Suppressor macrophage treated with lipopolysaccharide for 1 hour (primary cell): ENCODE measurements at places on chromosomes 7 and 10.
A peak's percentile ranks its signal among the peaks of the same experiment; 100 is the strongest.

- DNase-seq: peak; percentile 68
These were observed 23.3 kb downstream of the ADAP1 start for GRCh38 chr7:930975-931758.

GRCh38 chr10:32232378-32232777 lies 114.6 kb downstream of the EPC1 start:
- DNase-seq: no peak

DNA sequence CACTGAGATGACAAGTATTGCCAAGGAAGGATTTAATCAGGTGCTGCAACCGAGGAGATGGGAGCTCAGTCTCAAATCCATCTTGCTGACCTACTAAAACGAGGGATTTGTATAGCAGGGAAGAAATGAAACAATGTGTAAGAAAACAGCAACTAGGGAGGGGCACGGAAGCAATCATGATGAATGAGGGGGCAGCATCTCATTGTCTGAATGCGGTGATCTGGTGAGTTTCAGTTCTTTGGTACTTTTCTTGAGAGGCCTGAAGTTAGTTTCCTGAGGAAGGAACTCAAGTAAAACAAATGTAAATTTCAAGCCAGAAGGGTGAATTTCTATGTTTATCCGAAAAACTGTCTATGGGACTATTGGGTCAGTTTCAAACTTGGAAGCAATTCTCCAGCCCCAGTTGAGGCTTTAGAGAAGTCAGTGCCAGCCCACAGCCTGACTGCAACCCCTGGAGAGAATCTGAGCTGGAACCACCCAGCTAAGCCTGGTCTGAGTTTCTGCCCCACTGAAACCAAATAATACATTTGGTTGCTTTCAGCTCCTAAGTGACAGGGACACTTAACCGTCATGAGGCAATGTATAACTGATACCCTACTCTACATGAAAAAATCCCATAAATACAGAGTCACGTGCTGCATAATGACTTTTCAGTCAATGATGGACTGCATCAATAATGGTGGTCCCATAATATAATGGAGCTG lies 45.8 kb upstream of the TNS3 start:
- DNase-seq: no peak

DNA sequence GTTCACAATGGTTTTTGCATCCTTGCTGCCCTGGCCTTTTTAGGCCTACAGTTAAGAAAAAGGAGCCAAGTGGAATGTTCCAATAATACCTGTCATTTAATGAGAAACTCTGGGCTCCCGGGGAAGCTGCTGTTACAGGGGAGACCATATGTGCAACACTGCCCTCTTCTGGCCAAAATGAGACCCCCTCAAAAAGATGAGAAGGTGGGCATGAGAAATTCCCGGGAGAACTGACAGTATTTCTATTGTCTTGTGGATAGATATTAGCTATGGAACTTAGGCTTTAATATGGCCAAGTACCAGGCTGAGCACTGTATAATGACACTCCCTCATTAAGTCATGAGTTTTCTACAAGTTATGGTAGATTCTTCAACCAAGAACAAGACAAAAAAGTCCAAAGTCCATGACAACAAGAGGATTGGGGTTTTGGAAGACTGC lies 99.4 kb downstream of the CCDC3 start:
- DNase-seq: peak; percentile 55
